ENCODE measurements at places on chromosomes 2 and 18. TPM values are rescaled to one million over a fixed set of nuclear protein-coding genes. Genes with fewer than 3 reads are reported as not detected.

DNA sequence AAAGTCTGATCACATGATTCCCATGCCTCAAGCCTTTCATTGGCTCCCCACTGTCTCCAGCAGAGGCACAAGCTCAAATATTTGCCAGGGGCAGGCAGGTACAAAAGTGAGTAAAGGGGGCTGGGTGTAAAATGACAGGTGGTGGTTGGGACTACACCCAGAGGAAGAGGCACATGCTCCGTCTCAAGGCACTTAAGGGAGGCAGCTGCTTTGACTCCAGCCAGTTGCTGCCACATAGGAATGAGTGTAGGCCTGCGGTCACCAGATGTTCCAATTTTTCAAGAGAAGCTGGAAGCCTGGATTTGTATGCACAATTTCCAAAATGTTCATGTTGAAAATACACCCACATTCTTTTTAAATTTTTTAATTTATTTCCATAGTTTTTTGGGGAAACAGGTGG lies 164.4 kb downstream of the UPP2 start:
- DNase-seq, result no peak

- DNase-seq, result no peak
Measured at GRCh38 chr2:23146011-23146410, 239.0 kb upstream of the KLHL29 start.

DCDC2C gene
- total RNA-seq, result not detected

SCN1A gene
- not detected for total RNA-seq

DNA sequence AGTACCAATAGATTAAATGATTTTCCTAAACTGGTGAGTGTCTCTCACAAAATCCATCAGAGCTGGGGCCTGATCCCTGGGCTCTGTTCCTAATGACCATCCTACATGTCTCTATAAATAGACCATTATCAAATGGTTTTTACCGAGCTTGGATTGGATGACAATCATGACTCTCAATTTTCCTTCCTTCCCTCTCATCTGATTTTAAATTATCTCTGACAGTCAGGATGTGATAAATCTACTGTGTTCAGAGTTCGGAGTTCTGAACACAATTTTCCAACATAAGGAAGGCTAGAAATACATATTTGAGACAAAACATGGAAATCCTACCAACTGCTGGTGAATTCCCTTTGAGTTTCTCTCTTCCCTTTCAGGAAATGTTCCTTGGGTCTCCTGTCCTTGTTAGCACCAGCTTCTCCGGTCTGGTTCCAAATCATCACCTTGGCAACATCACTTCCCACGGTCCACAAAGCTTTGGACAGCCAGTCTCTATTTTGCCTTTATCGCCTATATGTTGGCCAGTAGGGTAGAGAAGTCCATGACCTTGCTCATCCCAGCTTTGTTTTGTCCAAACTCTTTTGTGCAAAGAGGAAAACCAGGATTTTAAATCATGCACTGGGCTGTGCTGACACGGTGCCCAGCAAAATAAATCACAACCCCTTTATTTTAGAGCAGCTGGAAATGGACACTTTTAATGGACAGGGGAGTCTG lies 139.6 kb upstream of the ITGA6 start:
- DNase-seq, result no peak

DNA sequence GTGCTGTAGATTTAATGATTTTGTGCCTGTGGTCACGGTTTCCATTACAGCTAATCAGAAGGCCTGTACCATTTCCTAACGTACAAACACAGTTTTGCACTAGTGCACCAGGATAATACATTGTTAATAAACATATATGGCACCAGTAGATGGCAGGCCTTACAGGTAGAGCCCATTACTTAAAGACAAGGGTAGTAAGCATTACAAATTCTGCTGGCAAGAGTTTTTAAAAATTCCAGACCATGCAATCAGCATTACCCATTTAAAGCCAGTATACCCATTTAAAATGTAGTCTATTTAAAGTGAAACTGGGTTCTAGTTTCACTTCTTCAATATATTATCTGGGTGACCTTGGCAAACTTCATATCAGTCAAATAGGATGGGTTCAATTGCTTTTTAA lies 224.2 kb downstream of the NUP35 start:
- no peak for DNase-seq

DNA sequence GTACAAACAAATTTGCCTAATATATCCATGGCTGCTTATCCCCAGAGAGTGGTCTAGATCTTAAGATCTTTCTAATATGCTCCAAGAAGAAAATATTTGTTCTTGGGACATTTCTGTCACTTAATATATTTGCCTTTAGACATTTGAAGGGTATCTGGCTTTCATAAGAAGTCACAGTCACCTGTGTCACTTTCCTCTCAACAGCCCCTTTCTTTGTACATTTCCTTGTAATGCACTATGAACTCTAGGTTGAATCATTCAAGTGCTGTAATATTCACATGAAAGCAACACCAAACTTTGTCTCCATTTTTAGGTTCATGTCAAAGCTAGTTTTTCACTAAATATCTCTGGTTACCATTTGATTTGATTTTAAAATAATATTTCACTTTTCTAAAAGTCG lies 41.4 kb upstream of the NABP1 start:
- DNase-seq, result no peak

GRCh38 chr2:164014068-164014731 lies 278.4 kb upstream of the FIGN start:
- no peak for DNase-seq

DNA sequence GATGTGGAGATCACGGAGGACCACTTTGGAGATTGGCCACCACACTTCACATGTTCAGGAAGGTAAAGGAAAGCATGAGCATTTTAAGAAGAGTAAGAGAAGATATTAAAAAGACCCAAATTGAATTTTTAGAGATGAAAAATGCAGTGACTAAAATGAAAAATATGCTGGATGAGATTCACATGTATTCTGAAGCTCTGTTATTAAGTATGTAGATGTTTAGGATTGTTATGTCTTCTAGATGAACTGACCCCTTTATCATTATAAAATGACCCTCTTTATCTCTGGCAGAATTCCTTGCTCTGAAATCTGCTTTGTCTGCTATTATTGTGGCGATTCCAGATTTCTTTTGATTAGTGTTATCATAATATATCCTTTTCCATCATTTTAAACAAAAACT lies 36.0 kb upstream of the DYNC2LI1 start:
- no peak for DNase-seq

DNA sequence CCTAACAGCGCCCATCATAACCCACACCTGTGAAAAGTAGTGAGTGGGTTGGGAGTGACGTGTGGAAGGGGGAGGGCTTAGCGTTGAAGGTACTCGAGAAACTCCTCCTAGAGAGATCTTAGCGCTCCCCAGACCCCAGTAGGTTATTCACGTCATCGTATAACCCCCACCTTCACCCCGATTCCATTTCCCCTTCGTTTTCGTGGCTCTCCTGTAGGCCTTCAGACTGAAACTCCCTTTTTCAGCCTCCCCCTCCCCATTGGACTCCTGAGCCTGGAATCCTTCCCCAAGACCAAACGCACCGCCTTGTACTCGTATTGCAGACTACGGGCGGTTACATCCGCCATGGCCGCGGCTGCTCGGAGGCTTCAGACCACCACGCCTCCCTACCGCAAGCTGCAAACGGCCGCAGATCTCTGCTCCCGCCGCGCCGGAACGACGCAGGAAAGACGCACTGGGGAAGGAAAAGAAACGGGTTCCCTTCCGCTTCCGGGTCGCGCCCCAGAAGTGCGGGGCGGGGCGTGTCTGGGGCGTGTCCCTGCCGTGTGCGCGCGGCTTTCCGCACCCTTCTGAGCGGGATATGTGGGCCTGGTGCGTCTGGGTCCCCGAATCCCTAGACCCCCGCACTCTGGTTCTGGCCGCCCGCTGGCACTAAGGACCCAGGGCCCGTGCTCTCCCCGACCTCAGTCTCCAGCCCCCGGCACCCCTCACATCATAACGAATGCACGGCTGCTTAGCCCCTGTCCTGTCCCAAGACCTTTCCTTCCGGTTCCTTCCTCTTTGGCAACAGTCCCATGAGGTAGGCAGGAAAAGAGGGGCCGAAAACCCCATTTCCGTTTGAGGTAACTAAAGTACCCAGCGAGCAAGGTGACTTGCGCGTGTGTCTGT lies at the start of gene SNRNP200:
Gene SNRNP200, minus strand, starts transcription at position 456 of the 888 bp plus-strand sequence. Its CDS starts 109 bp downstream, at position 347.
- DNase-seq, result peak; percentile 69

MYL12A gene
- total RNA-seq, result 314 TPM

CNTNAP5 gene
- total RNA-seq, result not detected

- peak; percentile 35 for DNase-seq
Measured at GRCh38 chr2:104944495-104944894, 90.6 kb downstream of the POU3F3 start.

RAPGEF4 gene
- total RNA-seq, result 0.59 TPM

DNA sequence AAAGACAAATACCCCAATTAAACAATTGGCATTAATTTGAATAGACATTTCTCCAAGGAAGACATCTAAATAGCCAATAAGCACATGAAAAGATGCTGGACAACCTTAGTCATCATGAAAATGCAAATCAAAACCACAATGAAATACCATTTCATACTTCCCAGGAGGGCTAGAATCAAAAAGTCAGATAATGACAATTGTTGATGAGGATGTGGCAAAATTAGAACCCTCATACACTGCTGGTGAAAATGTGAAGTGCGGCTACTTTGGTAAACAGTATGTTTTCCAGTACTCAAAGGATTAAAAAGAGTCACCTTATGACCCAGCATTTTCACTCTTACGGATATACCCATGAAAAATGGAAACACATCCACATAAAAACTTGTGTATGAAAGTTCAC lies 91.6 kb downstream of the FIGN start:
- DNase-seq, result no peak

LTBP1 gene
- 5.1 TPM for total RNA-seq

DNA sequence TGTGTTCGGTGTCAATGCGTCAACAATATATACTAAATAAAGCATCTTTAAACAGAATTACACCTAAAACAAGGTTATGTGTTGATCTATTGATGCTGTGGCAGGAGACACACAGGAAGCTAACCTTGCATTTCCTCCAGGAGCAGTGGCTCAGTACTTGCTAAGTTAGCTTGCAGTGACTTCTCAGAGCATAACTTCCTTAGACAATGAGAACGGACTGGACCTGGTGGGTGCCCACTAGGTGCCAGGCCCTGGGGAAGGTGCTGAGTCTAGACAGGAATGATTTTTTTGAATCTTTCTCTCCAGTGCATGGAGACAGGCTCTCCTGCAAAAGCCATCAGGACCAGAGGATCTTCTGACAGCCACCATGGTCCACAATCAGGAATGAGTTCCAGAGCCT lies 73.8 kb upstream of the MGAT4A start:
- DNase-seq, result no peak

DNA sequence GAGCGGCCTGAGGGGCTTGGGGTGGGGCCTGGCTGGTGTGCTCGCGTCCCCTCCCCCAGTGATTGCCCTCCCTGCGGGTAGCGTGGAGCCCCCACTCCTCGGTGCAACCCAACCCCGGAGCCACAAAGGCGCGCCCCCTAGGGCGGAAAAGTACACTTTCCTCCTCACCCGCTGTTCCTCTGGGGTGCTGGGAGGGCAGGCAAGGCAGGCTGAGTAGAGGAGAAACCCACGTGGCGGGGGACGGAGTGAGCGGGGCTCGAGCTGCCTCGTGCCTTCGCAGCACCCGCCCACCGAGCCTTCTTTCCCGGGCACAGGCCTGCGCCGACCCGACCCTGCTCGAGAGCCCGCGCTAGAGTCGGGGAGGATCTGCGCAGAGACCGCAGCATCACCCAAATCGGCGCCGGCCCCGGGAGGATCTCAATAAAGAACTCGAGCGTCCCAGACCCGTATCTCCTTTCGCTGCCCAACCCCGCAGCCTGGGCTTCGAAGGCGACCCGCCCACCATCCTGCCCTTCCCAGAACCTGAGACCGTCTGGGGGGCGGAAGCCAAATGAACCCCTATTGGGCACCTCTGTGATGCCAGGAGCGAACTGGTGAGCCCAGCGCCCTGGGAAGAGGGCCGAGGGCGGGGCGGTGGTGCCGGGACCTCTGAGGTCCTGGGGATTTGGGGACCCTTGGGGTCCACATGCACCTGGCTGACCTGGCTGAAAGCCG lies 1.5 kb downstream of the UCN start:
- DNase-seq, result no peak

CRYGD gene
- not detected for total RNA-seq

FABP1 gene
- 0.61 TPM for total RNA-seq

DNA sequence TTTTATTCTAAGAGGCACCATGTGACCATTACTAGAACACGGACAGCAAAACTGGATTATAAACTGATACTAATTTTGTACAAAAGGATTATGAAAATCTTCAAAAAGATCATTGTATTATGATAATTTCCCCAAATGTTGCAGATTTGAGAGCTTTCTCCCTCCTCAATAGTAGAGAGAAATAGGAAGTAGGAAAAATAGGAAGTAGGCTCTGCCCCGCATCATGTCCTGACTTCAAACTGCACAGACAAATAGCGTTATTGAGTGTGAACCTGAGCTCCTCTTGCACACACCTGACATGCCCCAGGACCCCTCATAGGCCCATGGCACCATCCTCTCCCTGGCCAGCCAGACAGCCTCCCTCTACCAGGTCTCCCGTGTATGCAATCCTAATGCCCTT lies 25.4 kb downstream of the CHRNA1 start:
- DNase-seq, result no peak

GRCh38 chr2:7792031-7792651 lies 874.9 kb downstream of the RNF144A start:
- no peak for DNase-seq

TMEM185B gene
- total RNA-seq, result 27.1 TPM

DNA sequence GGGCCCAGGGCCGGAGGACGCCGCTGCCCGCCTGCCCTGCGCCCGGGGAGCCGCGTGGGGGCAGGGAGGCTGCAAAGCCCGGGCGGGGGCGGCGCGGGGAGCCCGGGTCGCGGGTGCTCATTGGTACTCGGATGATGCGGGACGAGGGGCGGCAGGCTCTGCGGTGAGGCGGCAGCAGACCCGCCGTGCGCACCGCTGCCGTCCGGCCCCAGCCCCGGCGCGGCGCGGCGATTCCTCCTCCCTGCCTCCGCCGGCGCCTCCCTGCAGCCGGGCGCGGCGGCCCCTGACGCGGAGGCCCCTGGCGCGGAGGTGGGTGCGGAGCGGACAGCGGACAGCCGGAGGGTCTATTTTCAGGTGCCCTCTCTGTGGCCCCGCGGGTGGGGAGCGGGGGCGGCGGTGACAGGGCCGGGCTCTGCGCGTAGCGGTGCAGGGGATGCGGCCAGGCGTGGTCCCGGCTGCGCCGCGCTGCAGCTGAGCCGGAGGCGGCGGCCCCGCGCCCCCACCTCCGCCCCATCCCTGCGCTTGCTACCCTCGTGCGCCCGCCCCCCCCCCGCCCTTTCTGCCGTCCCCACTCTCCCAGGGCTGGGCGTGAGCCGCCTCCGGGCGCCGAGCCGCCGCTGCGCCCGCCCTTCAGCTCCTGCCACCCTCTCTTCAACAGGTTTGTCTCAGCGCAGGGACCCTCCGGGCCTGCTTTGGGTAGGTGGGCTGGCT lies 640 bp downstream of the SPTBN1 start:
- no peak for DNase-seq

GRCh38 chr2:215626812-215627281 lies 191.0 kb upstream of the FN1 start:
- DNase-seq, result no peak

ASXL3 gene
- not detected for total RNA-seq

Data from HCT116 (cell line).